NCI-H524 treated with DMSO at 0.1 percent for 48 hours (cell line): ENCODE measurements at places on chromosomes 16 and 17.

- no peak for DNase-seq
Measured at GRCh38 chr17:596287-596686, 118.4 kb downstream of the VPS53 start.

DNA sequence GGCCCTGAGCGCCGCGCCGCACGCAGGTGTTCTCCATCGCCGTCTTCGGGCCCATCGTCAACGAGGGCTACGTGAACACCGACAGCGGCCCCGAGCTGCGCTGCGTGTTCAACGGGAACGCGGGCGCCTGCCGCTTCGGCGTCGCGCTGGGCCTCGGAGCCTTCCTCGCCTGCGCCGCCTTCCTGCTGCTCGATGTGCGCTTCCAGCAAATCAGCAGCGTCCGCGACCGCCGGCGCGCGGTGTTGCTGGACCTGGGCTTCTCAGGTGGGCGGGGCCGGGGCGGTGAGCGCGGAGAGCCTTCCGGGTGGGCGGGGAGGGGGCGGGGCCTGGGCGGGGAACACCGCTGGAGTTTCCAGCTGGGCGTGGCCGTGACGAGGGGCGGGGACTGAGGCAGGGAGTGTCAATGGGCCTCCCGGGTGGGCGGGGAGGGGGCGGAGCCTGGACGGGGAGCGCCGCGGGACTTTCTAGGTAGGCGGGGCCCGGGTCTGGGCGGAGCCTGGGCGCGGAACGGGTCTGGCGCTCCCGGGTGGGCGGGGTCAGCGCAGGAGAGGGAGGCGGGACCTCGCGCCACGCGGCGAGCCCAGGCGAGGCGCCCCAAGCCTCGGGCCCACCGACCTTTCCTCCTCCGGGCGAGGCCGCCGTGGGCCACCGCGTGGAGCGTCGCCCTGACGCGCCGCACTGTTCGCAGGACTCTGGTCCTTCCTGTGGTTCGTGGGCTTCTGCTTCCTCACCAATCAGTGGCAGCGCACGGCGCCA is 2.4 kb downstream of the SYNGR3 start:
- DNase-seq = no peak

GRCh38 chr17:29936724-29937123 is 4.7 kb upstream of the EFCAB5 start:
- no peak for DNase-seq

DNA sequence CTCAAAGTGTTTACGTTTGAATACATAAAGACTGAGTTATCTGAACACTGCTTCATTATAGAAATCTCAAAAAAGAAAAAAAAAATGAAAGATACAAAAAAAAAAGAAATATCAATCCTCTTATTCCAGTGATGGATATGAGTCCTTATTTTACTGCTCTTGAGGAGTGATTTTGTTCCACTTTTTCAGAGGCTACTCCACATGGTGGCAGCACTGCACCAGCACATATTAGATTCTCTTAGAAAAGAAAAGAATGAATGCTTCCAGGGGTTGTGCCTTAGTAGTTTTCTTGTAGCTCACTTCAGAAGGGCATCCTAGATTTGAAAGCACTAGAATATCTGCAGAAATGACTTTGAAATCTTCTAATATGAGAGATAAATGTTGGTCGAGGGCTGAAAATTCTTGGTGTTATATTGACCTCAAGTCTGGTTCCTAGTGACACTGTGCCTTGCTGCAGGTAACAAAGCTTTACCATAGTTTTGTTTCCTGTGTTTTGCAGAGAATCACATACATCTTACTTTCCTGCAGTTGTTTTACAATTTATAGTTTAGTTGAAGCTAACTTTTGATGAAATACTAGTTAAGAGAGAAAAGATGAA is 25.9 kb downstream of the AP2B1 start:
- DNase-seq = no peak

- DNase-seq = peak; percentile 68
Measured at GRCh38 chr17:63834431-63835166, 7.1 kb upstream of the FTSJ3 start.

GRCh38 chr17:71502443-71502842 is 618.4 kb upstream of the SOX9 start:
- no peak for DNase-seq

DNA sequence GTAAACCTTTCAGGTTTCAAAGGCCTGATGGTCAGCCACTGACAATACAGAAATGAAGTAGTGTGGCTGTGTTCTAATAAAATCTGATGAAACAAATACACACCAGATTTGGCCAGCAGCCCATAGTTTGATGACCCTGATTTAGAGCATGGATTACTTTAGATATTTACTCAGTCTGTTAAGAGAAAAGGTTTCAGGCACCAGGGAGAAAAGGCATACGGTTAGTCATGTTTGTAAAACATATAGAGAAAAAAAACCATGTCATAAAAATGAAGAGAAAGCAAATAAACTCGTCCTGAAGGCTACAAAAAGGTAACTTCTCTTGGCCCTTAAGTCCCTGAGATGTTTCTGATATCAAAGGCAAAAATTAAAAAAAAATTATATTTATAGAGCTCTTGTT is 112.1 kb downstream of the ADAMTS18 start:
- no peak for DNase-seq

GRCh38 chr16:9092282-9092977 is 986 bp downstream of the HAPSTR1 start:
- DNase-seq = no peak

GRCh38 chr16:13435873-13436474 is 484.0 kb upstream of the ERCC4 start:
- DNase-seq = no peak

DNA sequence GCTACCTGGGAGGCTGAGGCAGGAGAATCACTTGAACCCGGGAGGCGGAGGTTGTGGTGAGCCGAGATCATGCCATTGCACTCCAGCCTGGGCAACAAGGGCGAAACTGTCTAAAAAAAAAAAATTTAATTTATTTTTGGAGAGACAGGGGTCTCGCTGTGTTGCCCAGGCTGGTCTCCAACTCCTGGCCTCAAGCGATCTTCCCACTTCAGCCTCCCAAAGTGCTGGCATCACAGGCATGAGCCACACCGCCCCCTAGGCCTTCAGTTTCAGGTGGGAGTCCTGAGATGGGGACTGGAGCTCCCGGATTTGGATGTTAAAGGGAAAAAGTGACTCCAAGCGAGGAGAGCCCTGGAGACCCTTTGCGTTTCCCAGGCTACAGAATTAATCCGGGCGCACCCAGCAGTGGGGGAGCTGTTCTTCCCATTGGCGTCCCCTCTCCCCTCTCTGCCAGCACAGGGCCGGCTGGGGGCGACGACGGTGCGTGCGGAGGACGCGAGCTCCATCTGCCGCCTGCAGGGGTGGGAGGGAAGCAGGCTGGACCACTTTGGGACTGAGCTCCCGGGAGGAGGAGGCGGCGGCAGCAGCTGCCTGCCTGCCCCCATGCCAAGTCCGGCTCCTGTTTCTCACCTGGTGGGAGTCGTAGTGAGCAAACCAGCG is 49.3 kb upstream of the USP7 start:
- peak; percentile 72 for DNase-seq

DNA sequence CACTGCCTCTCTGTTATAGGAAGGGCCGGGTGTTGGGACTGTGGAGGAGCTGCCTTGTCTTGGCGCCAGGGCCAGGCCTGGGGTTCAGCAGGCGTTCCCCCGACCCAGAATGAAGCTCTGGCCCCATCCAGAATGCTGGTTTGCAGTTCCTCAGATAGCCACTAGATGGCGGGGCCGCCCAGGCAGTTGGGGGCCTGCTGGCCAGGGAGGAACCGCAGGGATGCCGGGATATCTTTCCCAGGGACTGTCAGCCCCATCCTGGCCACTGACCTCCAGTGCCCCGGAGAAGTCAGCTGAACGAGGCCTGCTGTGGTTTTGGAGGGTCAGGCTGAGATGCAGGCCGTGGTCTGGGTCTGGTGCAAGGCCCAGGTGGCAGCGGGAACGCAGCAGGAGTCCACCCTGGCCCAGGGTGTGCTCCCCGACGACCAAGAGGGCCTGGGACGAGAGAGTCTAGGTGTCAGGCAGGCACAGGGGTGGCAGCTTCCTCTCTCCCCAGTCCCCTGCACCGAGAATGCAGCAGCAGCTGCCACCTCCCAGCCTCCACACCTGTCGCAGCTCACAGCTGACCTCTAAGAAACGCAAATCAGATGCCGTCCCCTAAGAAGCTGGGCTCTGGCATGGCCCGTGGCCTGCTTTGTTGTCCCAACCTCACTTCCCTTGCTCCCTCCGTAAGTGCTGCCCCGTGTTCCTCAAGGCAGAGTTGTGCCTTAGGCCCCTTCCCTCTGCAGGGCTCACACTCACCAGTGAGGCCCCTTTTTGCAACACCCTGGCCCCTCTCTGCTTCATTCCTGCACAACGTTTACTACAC is 51.2 kb downstream of the RMI2 start:
- no peak for DNase-seq

GRCh38 chr17:7380855-7381683 is at the start of gene TNK1:
Gene TNK1, plus strand, starts transcription at chr17:7381089. Its CDS starts 1,838 bp downstream, at chr17:7382927.
- no peak for DNase-seq

DNA sequence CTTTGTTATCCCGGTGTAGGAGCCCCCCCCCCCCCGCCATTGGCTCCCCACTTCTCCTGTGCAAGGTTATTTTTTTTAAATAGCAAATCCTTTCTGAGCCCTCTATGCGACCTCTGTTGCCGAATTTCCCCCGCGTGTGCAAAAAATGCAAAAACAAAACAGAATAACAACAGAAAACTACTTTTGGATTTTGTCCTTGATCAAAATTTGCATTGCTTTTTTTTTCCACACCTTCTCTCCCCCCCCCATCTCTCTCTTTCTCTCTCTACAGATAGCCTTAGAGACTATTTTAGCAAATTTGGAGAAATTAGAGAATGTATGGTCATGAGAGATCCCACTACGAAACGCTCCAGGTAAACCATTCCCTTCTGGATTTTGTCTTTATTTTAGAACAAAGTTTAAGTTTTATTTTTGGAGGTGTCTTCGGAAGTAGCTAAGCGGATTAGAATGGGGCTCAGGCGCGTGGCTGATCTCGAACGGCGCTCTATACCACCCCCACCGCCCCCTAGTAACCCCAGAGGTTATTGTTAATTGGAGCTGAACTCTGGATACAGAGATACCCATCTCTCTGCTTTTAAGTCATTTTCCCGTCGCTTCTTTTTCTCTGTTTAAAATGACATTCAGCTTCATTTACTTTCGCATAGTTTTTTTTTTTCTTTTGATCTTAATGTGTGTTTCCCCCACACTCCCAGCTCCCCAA is 1.0 kb downstream of the MSI2 start:
- DNase-seq = no peak

GRCh38 chr17:11901931-11902330 is 95.3 kb downstream of the ZNF18 start:
- DNase-seq = no peak

GRCh38 chr16:15592324-15592723 is 50.6 kb downstream of the MARF1 start:
- DNase-seq = no peak

DNA sequence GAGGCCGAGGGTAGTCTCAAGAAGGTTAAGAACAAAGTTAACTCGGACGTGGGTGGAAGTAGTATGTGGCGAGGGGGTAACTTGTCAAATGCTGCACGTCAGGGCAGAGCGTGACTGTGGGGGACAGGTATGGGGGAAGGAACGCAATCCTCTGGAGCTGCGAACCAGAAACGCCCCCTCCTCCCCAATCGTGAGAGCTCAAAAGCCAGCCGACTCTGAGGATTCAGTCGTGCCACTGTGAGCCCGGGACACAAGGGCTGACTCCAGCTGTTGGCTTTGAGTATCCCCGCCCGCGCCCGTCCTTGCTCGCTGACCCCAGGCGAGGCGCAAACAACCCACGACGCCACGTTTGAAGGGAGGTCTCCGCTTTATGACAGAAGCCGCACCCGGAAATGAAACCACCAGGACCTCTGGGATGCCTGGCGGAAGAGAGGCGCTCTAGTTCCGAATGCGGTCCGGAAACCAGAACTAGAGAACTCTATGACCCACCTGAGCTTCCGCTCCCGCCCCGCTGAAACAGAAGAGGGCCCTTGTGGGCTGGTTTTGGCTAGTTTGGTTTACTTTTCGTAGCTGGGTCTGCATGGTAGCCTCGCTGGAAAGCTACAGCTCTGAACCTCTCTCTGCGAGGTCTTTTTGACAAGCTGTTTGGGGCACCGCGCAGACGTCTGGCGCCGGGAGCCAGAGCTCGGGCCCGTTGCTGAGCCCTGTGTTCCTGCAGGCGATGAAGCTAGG is at the start of gene PEX12:
Gene PEX12, minus strand, starts transcription at position 375 of the 732 bp plus-strand sequence. CDS start 550 bp downstream, outside the sequence.
- peak; percentile 75 for DNase-seq

- no peak for DNase-seq
Measured at GRCh38 chr16:51355195-51355594, 204.1 kb upstream of the SALL1 start.

DNA sequence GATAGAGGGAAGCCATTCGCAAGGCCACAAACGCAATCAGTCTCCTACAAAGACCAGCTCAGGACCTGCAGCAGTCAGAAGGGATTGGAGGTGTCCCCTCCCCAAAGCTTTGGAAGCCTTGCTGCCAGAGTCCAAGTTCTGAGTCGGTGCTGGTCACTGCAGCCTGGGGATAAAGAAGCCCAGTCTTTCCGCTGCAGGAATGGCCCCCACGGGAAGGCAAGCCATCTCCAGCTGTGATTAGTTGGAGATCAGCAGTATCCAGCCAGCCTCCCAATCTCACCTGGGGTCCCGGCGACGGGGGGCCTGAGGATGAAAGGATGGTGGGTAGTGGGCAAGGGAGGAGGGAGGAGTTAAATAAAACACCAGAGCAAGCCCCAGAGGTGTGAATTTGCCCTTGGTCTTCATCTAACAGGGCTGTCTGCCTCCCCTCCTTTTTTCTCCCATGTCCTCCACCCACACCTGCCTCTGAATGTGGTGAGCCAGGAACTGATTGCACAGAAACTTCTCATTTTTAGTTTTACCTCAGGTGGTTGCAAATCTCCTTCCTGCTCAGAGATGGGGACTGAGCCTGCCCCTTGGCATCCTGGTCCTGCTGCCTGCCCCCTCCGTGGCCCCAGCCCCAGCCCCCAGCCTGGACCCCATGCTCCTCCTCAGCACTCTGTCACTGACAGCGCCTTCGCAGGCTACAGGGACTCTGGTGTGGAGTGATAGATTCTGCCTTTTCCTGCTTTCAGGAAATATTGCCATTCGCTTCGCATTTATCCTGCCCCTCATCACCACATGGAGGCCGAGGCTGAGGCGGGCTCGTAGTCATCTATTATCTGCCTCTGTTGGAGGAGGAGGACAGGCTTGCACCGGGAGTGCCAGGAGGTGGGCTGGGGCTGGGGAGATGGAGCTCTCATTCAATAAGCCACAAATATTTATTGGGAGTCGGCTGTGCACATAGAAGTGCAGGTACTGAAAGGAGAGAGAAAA is 262.9 kb upstream of the SDK2 start:
- no peak for DNase-seq

DNA sequence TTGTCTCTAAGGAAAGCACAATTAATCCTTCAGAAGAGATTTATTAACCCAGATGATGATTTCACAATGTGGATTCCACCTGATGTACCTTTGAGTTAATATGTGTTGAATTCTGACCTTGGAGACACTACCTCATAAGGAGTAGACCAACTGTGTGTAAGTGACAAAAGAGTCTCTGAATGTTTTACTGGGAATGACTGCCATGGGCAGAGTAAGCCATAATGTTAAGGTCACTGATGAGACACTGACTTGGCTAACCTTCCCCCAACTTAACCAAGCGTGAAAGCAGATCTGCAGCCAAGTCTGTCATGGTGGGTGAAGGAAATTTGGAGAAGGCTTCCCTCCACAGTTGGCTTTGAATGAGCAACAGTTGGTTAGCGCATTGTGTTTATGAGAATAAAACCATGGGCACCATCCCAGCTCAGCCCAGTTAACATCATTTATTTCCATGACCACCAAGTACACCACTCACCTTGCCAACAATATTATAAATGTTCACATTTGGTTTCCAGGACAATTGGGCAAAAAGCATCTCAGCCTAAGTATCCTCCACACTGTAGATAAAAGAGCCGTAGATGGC is 618.5 kb downstream of the KCNJ2 start:
- DNase-seq = no peak

GRCh38 chr17:31487648-31488263 is 96.3 kb downstream of the RAB11FIP4 start:
- DNase-seq = peak; percentile 33
